ENCODE measurements at places on chromosomes 11 and 22. TPM values are rescaled to one million over a fixed set of nuclear protein-coding genes. Genes with fewer than 3 reads are reported as not detected.

The MADD gene
- polyA plus RNA-seq, result 15.9 TPM

The DKK3 gene
- 74.4 TPM for polyA plus RNA-seq

The OR8D4 gene
- not detected for polyA plus RNA-seq

The UPK3A gene
- 0.30 TPM for polyA plus RNA-seq

The GRAP2 gene
- polyA plus RNA-seq, result 5.5 TPM

The CARD16 gene
- polyA plus RNA-seq, result 83.3 TPM

The KCNQ1 gene
- 29.0 TPM for polyA plus RNA-seq

The MRGPRX1 gene
- polyA plus RNA-seq, result not detected

The DDTL gene
- polyA plus RNA-seq, result 4.4 TPM

The MAP6 gene
- polyA plus RNA-seq, result 5.8 TPM

The C11orf86 gene
- not detected for polyA plus RNA-seq

The NDUFS8 gene
- 139 TPM for polyA plus RNA-seq

The CARD18 gene
- not detected for polyA plus RNA-seq

The PIWIL4 gene
- polyA plus RNA-seq, result 3.7 TPM

The CDHR5 gene
- 0.10 TPM for polyA plus RNA-seq
